NCI-H1048 (cell line): ENCODE measurements at places on chromosomes 2 and 18.

DNA sequence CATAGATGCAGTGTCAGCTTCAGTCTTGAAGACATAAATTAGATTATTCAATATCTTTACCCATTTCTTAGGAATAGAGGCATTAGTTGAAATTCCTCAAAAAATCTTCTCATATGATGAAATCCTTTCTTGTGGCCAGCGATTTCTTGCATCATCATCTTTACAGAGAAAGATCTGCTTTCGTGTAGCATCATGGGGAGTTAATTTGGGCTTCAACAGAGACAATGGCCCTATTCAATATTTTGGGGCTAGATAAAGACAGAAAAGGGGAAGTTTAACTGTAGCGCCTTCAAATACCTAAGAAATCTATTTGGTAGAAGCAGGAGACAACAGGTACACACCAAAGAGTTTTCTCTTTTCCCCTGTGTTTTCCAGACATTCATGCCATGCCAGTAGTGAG is 73.8 kb downstream of the TGFA start:
- no peak for DNase-seq

DNA sequence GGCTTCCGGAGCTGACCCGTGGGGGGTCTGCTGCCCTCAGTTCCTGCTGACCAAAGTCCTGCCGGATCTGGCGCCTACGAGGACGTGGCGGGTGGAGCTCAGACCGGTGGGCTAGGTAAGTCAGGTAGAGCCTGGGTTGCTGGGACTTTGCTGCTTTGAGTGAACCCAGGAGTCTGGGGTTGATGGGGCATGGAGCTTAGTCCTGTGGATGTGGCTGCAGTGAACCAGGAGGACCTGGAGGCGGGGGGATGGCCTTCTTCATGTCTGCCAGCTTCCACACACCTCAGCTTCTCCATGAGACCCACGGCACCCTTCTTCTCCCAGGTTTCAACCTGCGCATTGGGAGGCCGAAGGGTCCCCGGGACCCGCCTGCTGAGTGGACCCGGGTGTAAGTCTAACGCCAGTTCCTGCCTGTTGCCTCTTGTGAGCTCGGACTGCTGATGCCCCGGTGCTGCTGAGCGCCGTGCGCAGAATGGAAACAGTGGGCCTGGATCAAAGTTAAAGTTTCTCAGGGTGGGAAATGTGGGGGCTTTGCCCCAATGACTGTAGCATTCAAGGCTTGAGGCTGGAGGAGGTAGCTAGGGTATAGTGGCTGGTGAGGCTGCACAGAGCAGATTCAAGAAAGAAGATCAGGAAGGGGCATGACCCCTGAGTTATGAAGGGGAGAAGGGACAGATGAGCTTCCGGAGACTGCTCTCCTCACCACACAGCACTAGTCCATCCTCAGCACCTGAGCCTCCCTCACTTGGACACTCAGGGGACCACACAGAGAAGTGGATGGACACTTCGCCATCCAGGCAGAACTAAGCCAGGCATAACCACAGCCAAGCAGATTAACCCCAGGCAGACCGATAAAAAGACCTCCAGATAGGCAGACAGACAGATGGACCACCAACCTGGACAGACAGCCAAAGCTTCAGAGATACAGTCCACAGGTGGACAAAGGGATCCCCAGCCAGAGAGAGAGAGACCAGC is 17.3 kb downstream of the PTPN18 start:
- DNase-seq = no peak

- DNase-seq = no peak
Observed at GRCh38 chr2:186423481-186423880, 62.6 kb upstream of the ZC3H15 start.

DNA sequence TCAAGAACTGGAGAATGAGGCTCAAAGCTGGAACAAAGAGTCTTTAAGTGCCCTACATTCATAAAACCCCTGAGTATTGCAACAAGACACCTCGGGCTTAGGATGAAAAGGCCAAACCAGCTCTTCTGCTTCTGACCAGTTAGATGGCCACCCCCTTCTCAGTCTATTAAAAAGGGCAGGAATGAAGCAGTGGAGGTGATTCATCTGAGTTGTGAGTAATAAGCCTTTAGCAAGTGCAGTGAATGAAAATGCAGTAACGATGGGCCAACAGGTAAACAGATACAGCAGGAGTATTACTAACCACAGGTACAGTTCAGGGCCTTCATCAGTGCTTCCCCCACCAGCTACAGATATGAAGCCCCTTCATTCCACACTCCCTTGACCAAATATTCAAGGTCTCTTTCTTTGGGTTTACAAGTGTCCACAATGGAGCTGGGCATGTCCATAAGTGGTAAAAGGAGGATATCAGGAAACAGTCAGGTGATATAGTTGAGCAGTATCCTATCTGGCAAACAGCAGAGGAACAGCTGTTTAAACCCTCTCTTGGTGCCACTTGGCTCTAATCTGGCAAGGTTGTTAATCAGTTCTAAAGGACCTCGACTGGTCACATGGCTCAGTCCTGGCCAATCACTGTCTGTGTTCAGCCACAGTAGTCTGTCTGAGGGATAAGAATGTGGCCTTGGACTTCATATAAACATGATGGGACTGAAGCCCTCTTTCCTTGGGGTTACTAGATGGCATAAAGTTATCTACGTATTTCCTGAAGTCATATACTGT is 17.8 kb downstream of the SERPINB13 start:
- DNase-seq = no peak

GRCh38 chr2:166419616-166419934 is 43.8 kb upstream of the SCN9A start:
- no peak for DNase-seq

- DNase-seq = no peak
Observed at GRCh38 chr2:139165041-139165440, 384.9 kb upstream of the NXPH2 start.

GRCh38 chr2:99942561-99943347 is 199.6 kb downstream of the AFF3 start:
- DNase-seq = no peak

- DNase-seq = no peak
Observed at GRCh38 chr2:28586867-28587266, 91.0 kb downstream of the PLB1 start.

DNA sequence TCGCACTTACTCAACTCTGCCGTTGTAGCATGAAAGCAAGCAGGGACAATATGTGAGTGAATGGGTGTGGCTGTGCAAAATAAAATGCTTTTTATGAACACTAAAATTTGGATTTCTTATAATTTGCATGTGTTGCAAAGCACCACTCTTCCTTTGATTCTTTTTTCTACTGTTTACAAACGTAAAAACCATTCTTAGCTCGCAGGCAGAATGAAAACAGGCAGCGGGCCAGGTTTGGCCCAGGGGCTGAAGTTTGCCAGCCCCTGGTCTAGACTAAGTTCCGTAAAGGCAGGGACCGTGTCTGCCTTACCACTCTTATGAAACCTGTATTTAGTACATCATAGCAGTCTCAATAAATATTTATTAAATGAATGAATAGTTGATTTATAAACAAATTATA is 83.7 kb upstream of the SPATS2L start:
- no peak for DNase-seq

DNA sequence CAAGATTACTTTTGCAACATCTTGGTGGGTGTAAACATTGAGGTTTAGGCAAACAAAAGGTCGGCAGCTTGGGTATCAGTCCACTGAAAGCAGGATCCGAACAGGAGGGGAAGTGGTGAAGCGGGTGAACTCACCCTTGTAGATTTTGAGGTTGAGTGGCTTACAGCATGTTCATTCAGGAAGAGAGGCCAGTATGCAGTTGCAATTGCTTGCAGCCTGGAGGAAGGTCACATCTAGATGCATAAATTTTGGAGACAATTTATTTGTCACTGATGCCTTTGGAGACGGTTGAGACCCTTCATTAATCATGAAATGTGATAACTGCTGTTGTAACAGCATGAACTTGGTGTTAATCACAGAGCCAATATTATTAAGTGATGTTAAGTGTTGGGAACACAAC is 131.1 kb downstream of the LTBP1 start:
- no peak for DNase-seq

- no peak for DNase-seq
Observed at GRCh38 chr2:221635949-221636348, 63.8 kb upstream of the EPHA4 start.

GRCh38 chr2:202221873-202222272 is 16.5 kb downstream of the SUMO1 start:
- no peak for DNase-seq

DNA sequence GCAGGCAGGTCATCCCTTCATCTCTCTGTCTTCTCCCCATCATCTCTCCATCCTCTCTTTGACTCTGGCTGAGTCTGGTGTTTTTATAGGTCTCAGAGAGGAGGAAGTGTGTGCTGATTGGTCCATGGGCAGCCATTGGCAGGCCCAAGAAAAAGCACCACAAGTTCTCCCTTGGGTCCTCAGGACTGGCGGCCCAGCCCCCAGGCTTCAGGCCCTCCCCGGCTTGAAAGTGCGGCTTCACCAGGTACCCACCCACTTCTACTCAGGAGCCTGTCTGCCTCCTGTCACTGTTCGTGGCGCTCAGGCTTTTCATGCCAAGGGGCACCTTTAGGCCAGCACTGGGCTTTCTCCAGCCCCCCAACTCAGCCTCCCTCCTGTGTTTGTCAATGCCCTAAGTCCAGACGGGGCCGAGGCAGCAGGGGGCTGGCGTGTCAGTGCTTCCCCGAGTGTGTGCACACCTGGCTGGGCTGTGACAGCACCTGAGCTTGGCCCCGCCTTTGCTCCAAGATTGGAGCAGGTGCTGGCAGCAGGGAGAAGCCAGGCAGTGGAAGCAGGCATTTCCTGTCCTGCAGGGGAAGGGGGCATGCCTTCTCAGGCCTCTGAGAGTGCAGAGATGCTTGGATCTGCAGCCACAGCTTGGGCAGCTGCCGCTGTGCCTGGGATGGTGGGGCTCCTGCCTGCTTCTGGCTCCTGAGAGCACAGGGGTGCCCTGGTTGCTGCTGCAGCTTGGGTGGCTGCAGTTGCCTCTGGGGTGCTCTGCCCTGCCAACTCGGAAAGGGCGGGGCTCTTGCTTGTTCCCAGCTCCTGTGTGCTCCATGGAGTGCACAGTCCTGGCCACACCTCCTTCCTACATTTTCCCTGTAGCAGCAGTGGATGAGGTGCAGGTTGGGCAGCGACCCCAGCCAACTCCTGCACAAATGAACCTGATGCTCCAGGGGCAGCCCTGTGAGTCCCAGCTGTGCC is 34.1 kb downstream of the FBXO48 start:
- no peak for DNase-seq

DNA sequence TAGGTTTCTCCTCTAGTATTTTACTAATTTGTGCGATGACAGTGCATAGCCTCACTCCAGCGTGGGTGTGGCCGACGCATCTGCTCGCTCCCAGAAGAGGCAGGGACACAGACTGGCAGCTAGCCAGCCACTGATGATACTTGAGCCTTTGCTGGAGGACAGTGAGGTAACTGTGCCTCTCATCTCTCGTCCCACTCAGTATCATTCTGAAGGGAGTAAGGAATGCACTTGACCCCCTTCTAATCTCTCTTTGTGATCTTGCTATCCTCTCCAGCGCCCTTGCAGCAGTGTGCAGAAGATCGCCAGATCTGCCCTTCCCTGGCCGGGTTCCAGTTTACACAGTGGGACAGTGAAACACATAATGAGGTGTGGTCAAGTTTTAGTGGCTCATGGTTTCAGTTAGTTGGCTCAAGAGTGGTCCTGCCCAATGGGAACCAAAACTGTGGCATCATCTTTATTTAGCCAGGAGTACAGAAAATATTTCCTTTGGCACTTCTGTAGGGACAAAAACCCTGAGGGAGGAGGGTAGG is 17.5 kb downstream of the NCAPH start:
- no peak for DNase-seq

DNA sequence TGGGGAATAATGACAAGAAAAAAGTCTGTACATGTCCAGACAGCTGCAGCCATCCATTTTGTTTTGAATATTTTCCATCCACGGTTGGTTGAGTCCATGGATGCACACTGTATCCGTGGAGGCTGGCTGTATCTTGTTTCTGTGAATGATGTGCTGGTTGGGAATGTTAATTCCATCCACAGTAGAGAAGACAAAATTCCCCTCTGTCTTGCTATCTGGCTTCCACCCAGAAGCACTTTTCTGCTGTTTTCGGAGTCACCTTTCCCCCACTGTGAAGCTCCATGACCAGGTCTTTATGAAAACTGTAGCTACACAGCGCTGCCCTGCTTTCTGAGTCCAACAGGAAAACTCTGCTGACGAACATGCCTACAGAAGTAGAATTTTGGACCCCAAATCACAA is 122.3 kb downstream of the HRH4 start:
- DNase-seq = no peak

DNA sequence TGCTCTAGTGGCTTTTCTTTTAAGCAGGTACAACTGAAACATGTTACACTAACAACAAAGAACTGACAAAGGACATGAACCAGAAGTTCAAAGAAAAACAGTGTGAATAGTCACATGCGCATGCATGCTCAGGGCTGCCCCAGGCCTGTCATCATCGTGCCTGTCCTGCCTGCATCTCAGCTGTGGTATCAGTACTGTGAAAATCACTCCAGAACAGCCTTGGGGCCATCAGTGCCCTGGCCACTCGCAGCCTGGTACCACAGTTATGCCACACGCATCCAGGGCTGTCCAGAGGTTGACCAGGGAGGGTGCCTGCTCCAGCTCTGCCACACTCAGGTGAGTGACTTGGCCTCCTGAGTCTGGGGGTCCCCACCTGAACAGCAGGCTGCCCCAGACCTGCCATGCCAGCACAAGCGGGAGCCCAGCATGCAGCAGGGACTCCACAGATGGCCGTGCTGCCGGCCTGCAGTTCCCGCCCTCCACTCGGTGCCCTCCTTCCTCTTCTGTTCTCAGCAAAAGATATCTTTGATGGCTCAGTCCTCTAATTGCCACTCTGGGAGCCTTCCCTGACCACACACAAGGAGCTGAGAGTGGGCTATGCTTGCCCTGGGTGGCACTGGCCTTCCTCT is 12.3 kb downstream of the LIMS2 start:
- DNase-seq = no peak

DNA sequence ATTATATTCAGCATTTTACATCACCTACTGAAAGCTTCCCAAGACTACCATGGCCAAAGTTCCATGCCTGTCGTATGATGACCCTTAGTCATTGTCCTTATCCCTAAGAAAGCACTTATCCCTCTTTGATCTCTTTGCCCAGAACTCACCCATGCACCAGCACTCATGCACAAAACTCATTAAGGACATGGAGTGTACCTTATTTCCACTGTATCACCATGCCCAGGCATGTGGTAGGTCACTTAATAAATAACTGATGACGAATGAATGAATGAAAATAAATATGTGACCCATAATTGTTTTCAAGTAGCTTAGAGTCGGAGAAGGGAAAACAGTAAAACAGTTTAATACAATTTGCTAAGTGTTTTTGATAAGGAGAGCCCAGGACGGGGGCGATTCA is 220.1 kb downstream of the IKZF2 start:
- no peak for DNase-seq

DNA sequence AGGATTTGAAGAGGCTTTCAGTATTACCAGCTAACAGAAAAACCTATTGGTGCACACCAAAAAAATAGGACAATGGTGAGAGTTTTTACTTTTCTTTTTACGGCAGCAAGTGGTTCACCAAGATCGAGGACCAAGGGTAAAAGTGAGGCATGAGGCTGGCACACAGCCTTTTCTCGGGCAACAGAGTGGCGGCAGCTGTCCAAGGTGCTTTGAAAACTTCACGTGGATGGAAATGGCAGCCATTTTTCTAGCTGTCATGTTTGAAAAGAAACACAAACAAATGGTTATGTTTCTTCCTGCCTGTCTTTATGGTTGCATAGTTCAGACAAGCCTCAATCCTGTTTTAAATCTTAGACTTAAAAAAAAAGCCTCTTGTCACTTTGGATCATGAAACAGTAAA is 812.5 kb upstream of the CHAC2 start:
- no peak for DNase-seq
